ENCODE measurements at places on chromosomes 12 and 14.

- no peak for DNase-seq
Observed at GRCh38 chr12:80192087-80192486, 92.8 kb downstream of the OTOGL start.

DNA sequence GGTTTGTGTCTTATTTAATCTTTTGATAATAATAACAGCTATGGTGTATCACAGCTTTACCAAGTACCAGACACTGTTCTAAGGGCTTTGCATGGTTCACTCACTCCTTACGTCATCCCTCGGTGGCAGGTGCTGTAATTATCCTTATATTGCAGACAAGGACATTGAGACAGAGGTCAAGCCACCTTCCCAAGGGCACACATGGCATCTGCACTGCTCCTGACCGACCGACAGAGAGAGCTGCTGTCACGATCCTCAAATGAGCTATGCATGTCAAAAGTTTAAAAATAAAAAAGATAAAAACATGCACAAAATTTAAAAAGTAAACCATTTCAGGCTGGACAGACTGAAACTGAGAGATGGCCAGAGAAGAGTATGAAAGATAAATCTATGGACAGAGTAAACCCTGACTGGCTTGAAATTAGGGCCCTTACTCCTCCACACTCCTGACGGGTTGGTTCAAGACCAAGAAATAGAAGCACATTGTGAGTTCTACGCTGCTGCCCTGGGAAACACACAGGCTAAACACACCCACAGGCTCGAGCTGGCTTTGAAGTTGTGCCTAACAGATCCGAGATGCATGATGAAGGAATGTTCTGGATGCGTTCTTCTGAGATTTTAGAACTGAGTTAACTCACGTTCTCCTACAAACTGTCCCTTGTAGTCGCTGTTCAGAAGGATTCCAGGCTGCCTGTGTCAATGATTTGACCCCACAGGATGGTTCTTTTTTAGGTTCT lies 268.7 kb downstream of the ZFP36L1 start:
- no peak for DNase-seq

DNA sequence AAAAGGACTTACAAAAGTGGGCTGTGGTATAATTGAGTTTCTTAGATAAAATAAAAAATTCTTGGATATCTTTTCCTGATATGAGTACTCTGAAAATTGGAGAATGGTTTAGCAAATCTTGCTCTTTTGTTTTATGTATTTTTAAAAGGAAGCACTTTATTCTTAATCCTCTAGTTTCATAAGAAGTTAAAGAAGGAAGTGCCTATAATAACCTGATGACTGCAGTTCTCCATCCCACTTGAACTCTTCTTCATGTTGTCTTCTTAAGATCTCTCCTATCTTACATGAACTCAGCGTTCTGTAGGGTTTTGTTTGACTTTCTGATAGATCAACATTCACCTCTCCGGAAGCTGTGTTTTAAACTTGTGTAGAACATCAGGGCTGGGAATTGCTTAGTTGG lies 271.0 kb downstream of the ERC1 start:
- DNase-seq = no peak

DNA sequence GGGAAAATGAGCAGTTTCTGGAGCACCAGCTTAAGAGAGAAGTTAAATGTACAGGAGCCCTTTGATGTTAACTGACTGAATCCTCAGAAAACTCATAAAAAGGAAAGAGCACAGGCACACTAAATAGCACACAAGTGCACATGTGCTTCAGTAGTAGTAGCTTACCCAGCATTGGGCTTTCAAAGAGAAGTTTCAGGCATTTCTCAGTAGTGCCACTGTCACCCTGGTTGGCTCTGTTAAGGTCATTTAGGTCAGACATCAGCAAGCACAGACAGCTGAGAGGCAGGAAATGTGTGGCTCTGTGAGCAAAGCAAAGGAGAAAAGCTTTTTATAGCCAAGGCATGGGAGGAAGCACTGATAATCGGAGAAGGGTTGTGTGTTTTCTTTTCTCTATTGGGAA lies 96.3 kb upstream of the HIF1A start:
- no peak for DNase-seq

DNA sequence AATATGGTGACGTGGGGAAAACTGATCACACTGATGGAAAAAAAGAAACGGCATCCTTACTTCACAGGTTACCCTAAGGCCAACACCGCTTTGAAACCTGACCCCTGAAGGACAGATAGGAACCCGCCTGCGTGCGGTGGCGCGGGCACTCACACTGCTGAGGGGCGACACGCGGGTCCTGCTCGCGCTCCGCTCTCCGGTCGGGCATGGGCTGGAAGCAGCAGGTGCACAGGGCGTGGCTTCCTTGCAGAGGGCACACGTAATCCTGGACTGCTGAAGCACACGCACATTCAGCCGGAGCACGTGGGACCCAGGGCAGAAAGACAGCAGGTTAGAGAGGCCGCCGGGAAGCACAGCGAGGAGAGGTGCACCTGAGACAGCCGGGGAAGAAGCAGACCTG lies 22.8 kb upstream of the GOLGA3 start:
- no peak for DNase-seq

DNA sequence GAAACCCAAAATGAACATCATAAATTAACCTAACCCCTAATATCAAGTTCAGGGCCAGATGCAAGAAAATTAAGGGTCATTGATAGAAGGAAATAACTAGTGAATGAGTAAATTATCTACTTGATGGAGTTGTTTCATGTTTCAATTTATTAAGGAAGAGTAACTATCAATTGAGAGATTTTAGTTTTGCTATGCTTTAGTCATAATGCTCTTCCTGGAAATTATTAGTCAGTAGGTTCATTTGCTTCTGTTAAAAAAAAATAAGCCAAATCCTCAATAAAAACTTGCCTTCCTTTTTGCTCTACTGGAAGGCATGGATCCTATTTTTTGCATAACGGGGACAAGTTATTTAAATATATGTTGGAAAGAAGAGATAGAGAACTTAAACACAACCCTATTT lies 59.0 kb upstream of the HIF1A start:
- DNase-seq = no peak

GRCh38 chr12:110367181-110367864 lies 36.2 kb downstream of the ANAPC7 start:
- no peak for DNase-seq

DNA sequence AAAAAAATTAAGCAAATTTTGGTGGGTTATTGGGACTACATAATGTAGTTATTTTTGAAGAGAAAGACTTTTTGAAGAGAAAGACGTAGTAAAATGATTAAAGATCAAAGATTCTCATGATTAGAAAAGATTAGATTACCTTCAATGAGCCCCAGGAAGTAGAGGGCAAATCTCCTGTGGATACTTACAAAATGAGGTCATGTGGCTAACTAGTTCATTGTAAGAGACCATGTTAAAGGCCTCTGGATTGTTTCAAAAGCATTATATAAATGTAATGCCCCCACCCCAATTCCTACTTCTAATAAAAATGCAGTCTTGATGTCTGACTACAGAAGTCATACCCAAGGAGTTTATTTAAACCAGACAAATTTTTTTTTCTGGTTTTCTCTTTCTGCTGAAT lies 93.3 kb downstream of the ERGIC2 start:
- DNase-seq = no peak

- DNase-seq = no peak
Observed at GRCh38 chr12:130372936-130373335, 35.2 kb downstream of the PIWIL1 start.

All from SW480 (cell line).